Activated CD4-positive, alpha-beta T cell treated with anti-CD3 and anti-CD28 coated beads, Interleukin-2, amount 50 U/mL, for 16 hours (primary cell): ENCODE measurements at places on chromosomes 2 and 18.

GRCh38 chr2:31384771-31385276 lies 29.7 kb downstream of the XDH start:
- DNase-seq: no peak

DNA sequence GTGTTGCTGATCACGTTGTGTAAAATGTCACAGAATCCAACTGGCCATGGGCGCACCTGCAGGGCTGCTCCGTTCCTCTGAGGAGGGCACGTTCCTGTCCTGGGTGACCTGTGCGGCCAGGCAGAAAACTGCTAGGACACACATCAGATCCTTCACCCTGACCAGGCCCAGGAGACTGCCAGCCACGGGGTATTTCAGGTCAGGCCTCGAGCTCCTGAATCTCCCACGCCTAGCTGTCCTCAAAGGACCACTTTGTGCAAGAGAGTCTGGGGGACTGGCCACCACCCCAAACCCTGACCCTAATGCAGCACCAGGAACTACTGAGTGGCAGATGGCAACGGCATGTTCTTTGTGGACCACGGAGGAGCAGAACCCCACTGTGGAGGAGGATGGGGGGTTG lies 11.1 kb downstream of the PRLH start:
- no peak for DNase-seq

DNA sequence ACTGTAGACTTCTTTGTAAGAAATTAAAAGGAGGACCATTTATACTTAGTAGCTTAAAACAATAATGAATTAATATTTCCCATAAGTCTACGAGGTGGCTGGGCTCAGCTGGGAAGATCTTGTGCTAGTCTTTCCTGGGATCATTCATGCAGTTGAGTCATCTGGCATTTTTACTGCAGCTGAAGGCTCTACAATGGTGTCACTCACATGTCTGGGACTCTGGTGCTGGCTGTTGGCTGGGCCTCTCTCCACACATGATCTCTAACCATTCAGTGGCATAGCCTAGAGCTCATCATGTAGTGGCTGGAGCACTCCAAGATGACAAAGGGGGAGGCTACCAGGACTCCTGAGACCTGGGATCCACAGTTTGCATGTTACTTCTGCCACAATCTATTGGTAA lies 35.5 kb downstream of the CLASP1 start:
- no peak for DNase-seq

DNA sequence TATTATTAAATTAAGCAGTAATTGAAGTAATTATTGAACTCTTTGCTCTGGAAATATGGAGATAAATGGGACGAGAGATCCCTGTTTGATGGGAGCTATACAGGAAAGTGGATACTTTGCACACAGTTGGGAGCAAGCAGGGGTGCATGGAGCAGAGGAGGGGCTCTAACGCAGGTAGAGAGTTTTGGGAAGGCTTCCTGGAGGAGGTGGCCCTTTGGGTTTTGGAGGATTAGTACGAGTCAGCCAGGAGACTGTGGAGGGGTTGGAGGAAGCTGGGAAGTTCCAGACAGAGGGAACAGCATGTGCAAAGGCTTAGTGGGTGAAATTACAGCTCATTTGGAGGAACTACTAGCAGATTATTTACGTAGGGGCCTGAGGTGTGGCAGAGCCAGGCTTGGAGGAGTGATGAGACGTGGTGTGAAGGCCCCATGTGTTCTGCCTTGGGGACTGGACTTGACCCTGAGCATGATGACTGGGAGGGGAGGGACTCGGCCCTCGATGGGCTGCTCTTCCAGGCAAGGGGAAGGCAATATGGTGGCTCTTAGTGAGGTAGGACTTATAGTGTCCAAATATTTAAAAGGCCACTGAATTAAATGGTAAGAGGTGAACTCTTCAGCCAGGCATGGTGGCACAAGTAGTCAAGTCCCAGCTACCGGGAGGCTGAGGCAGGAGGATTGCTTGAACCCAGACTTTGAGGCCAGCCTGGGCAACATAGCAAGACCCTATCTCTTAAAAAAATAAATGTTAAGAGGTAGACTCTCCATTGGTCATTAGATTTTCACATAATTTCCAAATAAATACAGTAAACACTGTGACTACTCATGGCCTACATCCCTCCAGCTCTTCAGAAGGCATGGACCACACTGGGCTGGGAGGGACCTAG lies 30.2 kb downstream of the GREB1 start:
- no peak for DNase-seq

- DNase-seq: no peak
Measured at GRCh38 chr2:217158928-217159327, 299.1 kb upstream of the TNP1 start.
